Neural crest cell (in vitro differentiated cells): ENCODE measurements at places on chromosomes 7 and 10. TPM values are rescaled to one million over a fixed set of nuclear protein-coding genes. Genes with fewer than 3 reads are reported as not detected.

- DNase-seq: no peak
These were observed 83.3 kb downstream of the RNLS start for GRCh38 chr10:88499569-88500470.

The NODAL gene
- not detected in 2 replicates for total RNA-seq

- no peak for DNase-seq
These were observed 183.9 kb downstream of the LRRN3 start for GRCh38 chr7:111274857-111275256.

DNA sequence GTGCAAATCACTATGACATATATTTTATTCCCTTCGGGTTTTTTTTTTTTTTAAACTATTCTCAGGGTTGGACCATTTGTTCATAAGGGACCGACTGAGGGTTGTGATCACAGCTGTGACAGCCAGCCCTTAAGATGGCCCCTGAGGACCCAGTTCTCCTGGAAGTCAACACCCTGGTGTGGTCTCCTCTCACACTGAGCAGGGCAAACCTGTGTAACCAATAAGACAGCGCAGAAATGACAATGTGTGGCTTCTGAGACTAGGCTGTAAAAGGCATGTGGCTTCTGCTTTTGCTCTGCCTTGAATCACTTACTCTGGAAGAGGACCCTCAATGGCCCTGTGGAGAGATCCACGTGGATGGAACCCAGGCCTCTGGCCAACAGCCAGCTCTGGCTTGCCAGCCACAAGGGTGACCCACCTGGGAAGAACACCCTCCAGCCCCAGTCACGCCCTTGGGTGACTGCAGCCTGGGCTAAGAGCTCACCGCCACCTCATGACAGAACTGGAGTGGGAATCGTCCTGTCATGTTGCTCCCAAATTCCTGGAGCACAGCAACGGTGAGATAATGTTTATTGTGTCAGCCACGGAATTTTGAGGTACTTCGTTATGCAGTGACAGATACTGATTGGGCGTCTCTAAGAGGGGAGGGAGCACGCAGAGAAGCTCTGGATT is 127.1 kb downstream of the CLEC2L start:
- no peak for DNase-seq

The HTR5A gene
- total RNA-seq: not detected in 2 replicates

The C10orf67 gene
- 0.18 and 0.33 TPM in 2 replicates for total RNA-seq

DNA sequence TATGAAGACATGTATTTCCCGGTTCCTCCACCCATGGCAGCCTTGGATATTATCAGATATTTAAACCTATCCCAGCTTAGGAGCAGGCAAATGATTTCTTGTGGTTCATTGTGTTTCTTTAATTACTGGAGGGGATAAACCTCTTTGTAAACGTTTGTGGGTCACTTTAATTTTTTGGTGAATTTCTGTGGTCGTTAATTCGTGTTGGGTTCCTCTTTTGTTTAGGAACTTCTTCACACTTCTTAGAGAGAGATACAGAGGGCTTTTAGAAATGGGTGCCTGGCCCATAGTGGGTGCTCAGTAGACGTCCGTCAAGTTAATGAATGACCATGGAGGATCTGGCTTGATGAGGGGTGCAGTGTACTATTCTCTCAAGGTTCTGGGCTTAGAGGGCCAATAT is 27.2 kb upstream of the NUB1 start:
- DNase-seq: no peak

GRCh38 chr10:619710-620109 is 69.8 kb downstream of the DIP2C start:
- DNase-seq: no peak

The TEX36 gene
- total RNA-seq: not detected in 2 replicates

GRCh38 chr10:127577376-127578258 is 28.5 kb downstream of the NPS start:
- no peak for DNase-seq

DNA sequence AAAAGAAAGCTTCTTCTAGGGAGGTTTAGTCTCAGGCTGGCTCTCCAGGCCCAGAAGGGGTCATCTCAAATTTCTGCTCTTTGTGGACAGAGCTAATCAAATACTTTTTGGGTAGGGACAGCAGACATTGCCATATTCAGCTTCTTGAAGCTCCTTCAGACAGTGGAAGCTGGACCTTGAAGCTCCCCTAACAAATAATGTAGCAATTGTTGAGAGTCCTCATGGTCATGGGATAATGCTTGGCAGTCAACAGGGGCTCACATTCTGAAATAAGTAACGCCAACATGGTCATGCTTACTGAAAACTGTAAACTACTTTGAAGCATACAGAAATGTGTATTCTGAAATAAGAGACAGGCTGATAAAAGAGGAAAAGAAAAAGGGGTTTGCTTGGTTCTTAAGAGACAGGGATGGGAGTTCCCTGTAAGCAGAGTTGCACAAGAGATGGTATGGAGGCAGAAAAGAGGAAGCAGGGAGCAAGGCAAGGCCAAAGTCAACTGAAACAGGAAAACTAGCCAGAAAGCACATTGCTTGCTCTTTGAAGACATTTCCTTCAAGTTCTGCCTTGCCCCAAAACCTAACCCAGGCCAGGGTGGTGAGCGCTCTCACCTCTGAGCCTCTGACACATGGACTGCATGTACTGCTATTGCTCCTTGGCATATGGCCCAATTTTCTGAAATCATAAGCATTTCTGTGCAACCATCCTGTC is 53.1 kb upstream of the KMT2E start:
- no peak for DNase-seq

The EBLN1 gene
- not detected in 2 replicates for total RNA-seq

The TASOR2 gene
- total RNA-seq: 49.1 and 49.8 TPM in 2 replicates

DNA sequence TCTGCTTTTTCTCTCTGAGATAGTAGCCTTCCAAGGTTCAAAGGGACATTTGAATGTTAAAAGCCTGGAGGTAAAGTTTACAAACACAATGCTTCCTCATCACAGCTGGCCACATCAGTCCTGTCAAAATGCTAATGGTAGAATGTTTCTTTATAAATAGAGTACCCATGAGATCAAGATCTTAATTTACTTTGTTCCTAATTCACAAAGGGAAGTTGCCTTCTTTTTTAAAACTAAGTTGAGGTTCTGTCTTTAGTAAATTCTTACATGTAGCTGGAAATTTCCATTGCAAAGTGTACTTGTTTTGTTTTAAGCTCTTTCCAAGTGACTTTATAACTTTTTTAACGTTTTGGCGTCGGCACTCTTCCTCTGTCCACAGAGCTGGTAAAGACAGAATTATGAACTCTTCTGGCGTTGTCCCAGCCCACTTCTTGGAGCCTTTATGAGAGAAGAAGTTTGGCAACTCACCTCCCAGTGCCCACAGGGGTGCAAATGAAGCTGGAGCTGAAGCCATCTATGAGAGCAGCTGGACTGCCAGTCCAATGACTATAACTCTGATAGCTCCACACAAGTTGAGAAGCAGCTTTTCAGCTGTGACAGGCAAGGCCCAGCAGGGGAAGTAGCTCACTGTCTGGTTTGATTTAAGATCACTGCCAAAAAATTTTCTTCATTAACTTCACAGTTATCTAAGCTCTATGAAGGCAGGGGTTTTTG is 23.3 kb downstream of the FZD1 start:
- no peak for DNase-seq

DNA sequence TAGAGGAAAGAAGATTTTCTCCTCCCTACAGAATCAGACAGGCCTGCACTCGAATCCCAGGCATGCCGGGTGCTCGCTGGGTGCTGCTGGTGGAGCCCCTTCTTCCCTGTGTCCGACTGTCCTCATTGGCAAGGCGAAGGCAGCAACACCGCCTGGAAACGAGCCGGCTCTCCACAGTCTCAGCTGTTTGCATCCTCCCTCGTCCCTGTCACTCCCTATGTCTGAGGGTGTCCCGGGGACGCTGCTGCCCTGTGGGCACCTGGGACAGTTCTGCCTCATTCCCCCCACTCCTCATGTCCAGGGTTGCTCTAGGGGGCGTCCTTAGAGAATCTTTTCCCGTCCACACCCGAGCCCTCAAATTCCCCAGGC is 31.6 kb upstream of the TMEM72 start:
- no peak for DNase-seq

The CCL26 gene
- total RNA-seq: not detected in 2 replicates

GRCh38 chr10:13000431-13000830 is 1.1 kb downstream of the CCDC3 start:
- no peak for DNase-seq

GRCh38 chr7:129091484-129092002 is 36.6 kb upstream of the TNPO3 start:
- peak; percentile 99 for DNase-seq

The ATG9B gene
- 8.0 and 9.2 TPM in 2 replicates for total RNA-seq

The ATP6V0A4 gene
- total RNA-seq: not detected in 2 replicates

GRCh38 chr7:38694326-38694725 is 63.2 kb upstream of the AMPH start:
- no peak for DNase-seq

The ACHE gene
- 1.7 and 2.0 TPM in 2 replicates for total RNA-seq

The SUN3 gene
- not detected in 2 replicates for total RNA-seq

- no peak for DNase-seq
These were observed 1.5 kb downstream of the ACTR3B start for GRCh38 chr7:152760854-152761748.

The ARMC3 gene
- 1.5 and 2.8 TPM in 2 replicates for total RNA-seq

DNA sequence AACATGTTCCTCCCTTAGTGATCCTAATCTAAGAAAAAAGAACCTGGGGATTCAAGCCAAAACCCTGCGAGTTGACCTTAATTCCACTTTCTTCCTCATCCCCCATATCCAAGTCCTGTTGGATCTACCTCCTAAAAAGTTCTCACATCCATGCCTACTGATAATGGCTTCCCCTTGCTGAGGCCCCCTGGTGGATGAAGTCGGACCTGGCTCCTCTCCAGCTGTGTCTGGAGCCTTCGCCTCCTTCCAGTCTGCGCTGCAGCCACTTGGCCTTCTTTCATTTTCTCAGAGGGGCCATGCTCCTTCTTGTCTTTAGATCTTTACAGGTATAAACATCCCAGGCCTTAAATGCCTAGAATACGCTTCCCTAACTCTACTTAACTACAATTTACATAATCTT is 8.1 kb downstream of the PDE1C start:
- peak; percentile 62 for DNase-seq

- no peak for DNase-seq
These were observed 8.9 kb downstream of the WAC start for GRCh38 chr10:28541717-28542365.

- DNase-seq: no peak
These were observed 39.5 kb upstream of the DMBT1 start for GRCh38 chr10:122521011-122521410.

GRCh38 chr7:25726170-25726780 is 425.7 kb upstream of the NFE2L3 start:
- DNase-seq: peak; percentile 66

DNA sequence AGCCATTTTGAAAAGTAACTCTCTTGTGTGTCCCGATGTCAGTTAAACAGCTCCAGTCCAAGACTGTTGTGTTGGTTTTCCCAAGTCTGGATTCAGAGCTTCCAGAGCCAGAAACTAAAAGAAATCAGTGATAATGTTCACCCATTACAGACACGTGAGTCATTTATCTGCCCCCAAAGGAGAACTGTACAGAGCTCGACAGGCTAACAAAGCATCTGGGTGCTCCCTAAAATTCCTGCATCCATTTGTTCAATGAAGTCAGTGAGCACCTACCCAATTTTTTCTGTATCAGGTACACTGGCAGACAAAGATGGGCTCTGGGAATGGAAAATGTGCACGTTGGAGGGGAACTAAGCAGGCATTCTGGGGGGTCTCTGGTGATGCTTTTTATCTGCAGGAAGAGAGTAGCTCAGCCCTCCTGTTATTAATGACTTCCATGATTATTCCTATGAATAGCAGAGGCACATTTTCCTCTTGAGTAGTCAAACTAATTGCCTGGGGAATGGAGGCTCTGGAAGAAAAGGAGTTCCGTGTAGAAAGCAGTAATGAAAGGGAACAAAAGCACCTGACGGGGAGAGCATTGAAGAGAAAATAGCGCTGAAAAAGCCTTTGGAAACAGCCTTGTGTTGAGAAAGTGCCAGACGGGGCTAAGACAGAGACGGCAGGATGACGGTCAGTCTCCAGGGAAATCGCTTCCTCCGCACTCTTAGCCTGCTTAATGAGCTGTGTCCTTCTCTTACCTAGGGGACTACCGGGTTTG is 75.3 kb downstream of the GAD2 start:
- DNase-seq: no peak

- no peak for DNase-seq
These were observed 150.4 kb downstream of the JCAD start for GRCh38 chr10:29908962-29909361.

The TRA2A gene
- total RNA-seq: 120 and 132 TPM in 2 replicates

- no peak for DNase-seq
These were observed 7.3 kb downstream of the SLC16A9 start for GRCh38 chr10:59702347-59702746.

The FGL2 gene
- total RNA-seq: not detected in 2 replicates

DNA sequence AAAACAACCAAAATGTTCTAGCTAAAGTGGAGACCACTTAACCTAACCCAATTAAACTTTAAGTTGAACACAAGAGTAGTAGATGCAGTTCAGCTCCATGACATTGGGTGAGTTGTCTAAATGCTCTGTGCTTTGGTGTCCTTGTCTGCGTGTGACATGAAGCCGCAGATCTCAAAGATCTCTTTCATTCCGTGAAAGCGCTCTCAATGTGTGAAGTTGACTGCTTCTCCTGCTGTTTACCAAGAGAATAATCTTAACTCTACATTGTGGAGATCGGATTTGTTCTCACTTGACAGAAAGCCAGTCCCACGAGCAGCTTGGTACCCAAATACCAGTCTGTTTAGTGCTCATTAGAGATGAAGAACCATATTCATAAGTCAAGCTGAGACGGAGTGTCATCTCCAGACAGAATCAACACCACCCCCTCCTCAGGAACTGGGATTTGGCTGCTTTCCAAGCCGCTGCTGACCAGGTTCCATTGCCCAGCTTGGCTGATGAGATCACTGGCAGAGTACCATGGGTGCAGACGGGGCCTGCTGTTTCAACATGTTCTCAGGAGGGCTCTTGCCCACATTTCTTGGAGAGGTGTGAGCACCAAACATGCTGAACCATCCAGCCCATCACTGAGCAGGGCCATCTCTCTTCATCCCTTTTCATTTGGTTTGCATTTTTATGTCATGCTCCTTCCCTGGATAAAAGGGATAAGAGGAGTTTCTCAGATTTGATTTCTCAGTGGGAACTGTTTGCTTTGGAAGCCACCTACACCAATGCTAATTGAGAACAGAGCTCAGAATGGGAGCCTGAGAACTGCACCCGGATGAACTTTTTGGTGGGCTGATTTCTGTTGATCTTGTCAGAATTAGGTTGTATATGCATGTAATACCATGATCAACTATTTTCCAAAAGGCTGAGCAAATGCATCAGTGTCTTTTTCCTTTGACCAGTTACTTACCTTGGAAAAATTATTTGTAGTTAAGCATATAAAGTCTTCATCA is 95.8 kb upstream of the AGBL3 start:
- DNase-seq: no peak
